Hypothalamus (tissue), 51 donors: ENCODE measurements at places on chromosomes 2 and 18.

- DNase-seq: no peak
Measured at GRCh38 chr2:173500953-173501352, 146.3 kb downstream of the CDCA7 start.

DNA sequence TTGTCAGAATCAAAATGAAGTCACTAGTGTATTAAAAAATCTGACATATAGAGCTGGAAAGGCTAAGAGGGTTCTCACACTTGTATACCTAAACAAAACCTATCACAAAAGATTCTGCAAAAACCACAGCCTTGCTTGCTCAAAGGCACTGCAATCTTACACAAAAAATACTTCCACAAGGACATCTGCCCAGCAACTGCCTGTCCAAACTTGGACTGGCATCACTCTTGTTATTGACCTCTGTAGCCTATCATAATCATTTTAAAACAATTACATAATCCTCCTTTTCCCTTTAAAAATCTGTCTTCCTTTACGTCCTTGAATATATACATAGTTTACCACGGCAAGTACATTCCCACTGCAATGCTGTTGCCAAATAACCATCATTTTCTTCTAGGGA lies 19.9 kb downstream of the CHMP3 start:
- no peak for DNase-seq

- no peak for DNase-seq
Measured at GRCh38 chr2:66568650-66569300, 133.8 kb downstream of the MEIS1 start.

DNA sequence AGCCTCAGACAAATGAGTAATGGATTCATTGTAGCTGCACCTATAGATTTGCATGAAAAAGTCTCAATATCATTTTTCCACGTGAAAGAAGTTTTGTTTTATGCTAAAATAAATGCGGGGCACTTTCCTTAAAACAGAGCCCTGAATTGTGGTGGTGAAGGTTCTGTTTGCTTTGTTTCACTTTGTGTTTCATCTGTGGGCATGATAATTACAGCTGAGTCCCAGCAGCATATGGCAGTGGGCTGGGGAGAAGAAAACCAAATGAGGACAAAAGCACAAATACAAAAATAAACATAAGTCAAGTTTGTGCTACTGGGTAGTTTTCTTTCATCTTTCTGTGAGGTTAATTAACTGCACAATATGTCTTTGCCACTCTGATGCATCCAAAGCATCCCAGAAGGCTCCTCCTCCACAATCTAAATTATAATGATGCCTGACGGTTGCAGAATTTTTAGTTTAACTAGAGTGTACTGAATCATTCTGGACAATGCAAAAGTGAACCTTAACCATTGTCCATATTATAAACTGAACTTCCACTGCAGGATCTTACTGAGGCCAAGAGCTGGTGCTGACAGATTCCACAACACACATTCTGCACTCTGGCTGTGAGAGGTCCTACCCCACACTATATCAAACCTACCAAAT lies 97.6 kb downstream of the DSC3 start:
- no peak for DNase-seq

GRCh38 chr2:236896688-236897087 lies 189.0 kb upstream of the COPS8 start:
- DNase-seq: no peak
